ENCODE measurements at places on chromosomes 6 and 20.

GRCh38 chr6:43873806-43874714 lies 104.0 kb downstream of the VEGFA start:
- DNase-seq = no peak

- DNase-seq = no peak
Observed at GRCh38 chr6:137005073-137005472, 39.7 kb downstream of the IL20RA start.

- no peak for DNase-seq
Observed at GRCh38 chr6:13886949-13887348, 37.8 kb upstream of the RNF182 start.

GRCh38 chr6:44000164-44000842 lies 126.9 kb downstream of the MRPL14 start:
- no peak for DNase-seq

DNA sequence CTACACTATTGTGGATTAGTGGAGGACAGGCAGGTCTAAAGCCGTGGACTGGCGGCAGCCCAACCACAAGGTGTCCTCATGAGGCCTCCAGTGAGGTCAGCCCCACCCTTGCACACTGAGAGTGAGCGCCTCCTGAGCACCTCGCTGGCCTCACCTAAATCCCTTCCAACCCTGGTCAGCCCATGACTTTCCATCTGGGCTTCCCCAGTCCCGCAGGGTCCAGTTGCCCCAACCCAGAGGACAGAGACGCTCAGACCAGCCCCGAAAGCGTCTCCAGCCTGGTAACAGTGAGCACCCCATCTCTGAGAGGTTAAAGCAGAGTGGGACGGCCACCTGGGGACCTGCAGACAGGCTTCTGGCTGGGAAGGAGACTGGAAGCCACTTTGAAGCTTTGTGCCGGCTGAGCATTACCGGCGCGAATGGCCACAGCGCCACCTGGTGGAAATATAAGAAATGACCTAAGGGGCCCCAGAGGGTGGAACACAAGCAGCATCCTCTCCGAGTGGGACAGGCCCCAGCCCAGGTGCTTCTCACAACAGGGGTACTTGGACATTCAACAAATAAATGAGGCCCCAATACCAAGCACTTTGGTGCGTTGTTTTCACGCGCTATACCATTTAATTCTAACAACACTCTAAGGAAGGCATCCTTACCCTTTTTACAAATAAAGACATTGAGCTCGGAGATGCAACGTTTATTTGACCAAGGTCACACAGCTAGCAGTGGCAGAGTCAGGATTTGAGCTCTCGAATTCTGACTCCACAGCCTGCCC lies 65.7 kb upstream of the TOP1 start:
- DNase-seq = peak; percentile 44

- no peak for DNase-seq
Observed at GRCh38 chr6:41601248-41601549, 37.1 kb upstream of the MDFI start.

DNA sequence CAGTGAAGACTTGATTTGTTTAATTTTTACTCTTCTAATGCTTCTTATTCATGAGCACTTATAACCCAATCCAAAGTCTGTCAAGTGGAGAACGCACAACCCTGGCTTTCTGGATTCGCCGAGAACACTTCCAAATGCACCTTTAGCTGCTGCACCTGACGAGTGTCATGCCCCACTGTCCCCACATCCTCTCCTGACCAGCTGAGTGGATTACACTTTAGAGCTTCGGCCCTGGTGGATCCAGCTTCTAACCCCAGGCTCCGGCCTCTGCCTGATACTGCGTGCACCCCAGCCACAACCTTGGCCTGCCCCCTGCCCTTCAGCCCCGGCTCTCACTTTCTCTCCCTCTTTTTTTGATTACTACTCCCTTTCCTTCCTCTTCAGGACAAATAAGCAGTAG lies 258.8 kb downstream of the TMEM242 start:
- no peak for DNase-seq

GRCh38 chr6:129597023-129597713 lies 112.8 kb downstream of the ARHGAP18 start:
- DNase-seq = no peak

- DNase-seq = no peak
Observed at GRCh38 chr6:4303638-4304037, 168.3 kb upstream of the ECI2 start.

DNA sequence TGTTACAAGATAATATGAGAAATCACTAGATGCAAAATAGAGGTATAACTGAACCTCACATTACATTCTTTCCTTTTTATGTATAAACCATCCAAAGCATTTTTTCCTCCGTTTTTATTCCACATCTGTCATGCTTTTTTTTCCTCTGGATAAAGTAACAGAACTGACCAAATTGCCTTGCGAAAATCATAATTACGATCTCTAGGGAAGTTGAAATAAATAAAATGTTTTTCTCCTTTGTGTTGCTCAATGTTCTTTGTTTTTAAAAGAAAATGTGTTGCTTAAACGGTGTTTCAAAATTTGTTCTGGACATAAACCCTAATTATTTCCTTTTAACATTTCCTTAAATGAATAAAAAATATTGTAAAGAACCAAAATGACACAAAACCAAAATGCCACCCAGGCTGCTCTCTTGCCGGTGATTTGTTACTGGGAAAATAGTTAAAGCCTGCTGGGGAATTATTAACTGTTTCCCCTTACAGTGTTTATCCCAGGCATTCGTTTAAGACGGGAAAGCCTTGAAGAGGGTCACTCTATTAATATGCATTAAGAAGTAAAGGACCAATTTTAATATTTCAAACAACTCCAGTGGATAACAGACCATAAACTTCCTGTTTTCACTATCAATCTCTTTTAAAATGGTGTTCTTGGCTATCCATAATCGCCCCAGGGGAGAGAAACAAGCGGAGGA lies 1.7 kb upstream of the ADGRB3 start:
- no peak for DNase-seq

DNA sequence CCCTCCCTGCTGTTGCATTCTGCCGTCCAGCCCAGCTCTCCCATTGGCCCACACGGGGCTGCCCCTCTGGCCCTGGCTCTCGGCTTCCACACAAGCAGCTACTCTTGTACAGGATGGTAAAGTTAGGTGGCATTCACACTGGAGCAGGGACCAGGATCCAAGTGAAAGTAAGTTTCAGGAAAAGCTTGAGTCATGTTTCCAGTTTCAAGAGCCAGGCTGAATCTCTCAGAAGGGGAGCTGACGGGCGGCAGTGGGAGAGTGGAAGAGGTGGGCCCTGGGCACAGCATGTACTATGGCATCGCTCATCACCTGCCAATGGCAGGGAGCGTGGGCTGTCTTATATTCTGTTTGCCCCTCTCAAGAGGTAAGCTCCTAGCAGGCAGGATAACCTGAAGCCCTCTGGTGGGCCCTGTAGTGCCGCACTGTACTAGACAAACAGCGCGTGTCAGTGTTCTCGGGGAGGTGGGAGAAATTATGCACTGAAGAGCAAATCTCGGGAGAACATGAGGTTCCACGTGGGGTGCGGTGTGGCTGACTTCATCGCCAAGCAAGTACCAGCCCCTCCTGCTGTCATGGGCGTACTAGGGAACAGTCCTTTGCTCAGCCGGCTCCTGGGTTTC lies 241.5 kb downstream of the NRN1 start:
- no peak for DNase-seq

- no peak for DNase-seq
Observed at GRCh38 chr6:143745166-143746133, 67.7 kb downstream of the PHACTR2 start.

GRCh38 chr6:24549674-24550353 lies 55.0 kb downstream of the ALDH5A1 start:
- no peak for DNase-seq

GRCh38 chr6:118320652-118321051 lies 227.4 kb upstream of the PLN start:
- no peak for DNase-seq

DNA sequence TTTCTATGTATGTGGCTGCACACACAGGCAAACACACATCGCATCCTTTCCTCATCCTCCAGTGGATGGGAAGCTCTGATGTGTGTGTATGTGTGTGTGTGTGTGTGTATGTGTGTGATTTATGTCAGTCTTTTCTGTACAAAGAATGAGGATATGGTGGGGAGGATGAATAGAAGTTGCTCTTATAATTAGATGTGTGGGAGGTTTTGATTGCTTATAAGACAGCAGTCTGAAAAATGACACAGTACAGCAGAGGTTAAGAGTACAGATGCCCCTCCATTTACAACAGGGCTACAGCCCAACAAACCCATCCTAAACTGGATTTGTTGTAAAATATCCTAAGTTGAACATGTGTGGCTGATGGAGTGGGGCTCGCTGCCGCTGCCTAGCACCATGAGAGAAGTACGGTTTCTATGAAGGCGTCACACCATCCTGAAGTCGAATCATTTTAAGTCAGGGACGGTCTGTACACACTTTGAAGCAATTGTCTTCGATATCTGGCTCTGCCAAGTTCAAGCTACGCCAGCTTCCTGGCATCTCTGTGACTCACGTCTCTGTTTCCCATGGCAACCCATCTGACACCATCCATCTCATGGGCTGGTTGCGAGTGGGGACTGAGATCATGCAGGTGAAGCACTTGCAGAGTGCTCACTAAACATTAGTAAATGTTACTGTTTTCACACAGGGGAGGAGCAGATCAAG lies 252.6 kb downstream of the MYLK4 start:
- no peak for DNase-seq

GRCh38 chr20:59451641-59452040 lies 151.2 kb downstream of the EDN3 start:
- DNase-seq = no peak

DNA sequence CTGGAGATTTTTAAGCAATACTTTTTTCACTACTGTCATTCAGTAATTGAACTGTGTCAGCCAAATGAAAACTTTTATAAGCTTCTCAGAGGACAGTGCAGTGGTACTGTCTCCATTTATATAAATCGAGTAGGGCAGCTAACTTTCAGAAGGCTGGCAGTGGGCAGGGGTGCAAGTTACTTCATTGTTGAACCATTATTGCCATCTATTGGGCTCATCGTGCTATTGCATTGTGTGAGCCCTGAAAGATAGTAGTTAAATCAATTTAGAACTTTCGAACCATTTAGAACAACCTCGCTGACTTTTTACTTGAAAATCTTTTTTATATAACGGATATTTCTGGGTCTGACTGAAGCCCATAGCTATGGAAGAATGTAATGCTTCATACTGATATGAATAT lies 347.8 kb upstream of the PLCB4 start:
- DNase-seq = no peak

- no peak for DNase-seq
Observed at GRCh38 chr20:31638317-31638716, 605 bp downstream of the COX4I2 start.

GRCh38 chr6:79584332-79584731 lies 46.8 kb upstream of the SH3BGRL2 start:
- DNase-seq = no peak

- DNase-seq = no peak
Observed at GRCh38 chr6:123589973-123590372, 46.8 kb downstream of the TRDN start.

- no peak for DNase-seq
Observed at GRCh38 chr6:19554356-19555225, 282.6 kb upstream of the ID4 start.

- DNase-seq = no peak
Observed at GRCh38 chr20:17505636-17506517, 25.3 kb downstream of the BFSP1 start.
